ENCODE measurements at places on chromosomes 2 and 18.
A peak's percentile ranks its signal among the peaks of the same experiment; 100 is the strongest.

DNA sequence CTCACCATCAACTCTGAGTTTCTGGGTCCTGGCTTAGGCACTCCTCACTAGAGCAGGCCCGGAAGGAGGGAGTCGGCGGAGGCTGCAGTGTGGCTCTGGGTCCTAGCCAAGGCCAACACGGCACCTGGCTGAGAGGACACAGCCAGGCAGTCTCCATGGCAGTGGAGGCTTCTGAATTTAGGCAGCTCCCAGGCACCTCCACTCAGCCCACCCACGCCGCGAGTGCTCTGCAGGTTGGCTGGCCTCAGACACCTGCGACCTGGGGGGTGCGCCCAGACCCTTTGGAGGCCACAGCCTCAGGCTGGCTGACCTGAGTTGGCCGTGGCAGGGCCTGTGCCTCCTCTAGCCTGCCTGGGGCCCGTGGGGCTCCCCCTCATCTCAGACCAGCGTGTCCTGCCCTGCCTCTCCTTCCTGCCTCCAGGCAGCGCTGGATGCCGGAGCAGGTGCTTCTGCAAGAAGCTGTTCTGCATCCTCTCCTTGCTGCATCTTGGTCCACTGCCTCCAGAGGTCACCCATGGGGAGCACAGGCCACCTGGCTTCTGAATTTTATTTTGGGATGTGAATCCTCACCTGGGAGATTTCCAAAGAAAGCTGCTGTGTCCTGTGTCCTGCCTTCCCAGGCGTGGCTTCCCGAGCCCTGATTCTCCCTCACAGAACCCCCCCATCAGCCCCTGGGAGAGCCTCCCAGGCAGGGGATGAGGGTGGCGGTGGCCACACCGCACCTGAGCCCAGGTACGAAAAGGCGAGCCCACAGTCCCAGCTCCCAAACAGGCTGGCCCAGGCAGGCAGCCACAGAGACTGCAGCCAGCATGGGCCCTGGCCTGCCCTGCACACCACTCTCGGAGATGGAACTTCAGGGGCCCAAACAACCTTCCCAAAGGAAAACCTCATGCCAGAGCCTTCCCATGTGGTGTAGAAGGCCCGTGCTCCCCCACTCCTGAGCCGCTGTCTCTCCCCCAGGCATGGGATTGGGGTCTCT, 23.4 kb downstream of the AQP12A start:
- no peak for DNase-seq

GRCh38 chr2:197804758-197805714, 643 bp downstream of the PLCL1 start:
- DNase-seq: peak; percentile 37

DNA sequence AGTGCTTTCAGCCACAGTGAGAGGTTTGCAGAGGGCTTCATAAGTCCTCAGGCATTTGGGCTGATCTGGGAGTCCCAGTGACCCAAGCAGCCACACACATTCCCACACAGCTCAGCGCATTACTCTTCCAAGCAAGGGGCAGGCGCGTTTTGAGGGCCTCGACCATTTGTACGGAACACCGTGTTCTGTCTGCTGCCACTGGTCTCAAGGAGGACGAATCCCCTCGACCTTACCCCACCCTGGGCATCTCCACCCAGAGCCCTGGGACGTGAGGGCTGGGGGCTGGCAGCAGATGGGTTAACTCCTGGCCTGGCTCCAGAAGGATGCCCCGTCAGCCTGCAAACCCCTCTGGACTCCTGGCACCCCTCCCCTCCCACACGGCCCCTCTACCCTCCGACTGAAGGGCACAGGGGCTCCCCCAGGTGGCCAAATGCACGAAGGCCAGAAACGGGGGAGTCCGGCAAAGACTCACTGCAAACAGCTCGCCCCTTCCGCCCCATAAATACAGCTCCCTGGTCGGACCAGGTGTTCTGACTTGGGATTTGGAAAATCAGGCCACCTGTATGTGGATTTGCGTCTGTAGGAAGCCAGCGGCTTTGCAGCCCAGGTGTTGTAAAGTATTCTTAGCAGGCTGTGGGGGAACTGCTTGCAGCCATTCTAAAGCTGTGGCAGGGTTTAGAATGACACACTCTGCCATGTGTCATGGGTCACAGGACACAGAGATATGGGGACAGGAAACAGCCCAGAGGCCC, 33.6 kb upstream of the PTMA start:
- peak; percentile 51 for DNase-seq

- no peak for DNase-seq
Observed at GRCh38 chr2:173357346-173357745, 2.7 kb downstream of the CDCA7 start.

DNA sequence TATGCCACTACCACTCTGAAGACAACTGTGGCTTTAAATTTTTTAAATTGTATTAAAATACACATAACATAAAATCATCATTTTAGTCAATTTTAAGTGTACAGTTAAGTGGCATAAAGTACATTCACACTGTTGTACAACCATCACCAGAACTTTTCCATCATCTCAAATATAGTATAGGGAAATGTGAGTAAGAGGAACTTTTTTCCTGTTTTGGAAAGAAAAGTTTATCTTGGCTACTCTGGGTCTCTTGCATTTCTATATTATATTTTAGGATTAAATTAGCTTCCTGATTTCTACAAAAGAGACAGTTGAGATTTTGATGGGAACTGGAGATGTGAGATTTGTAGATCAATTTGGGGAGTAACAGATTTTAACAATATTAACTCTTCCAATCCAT, 3.3 kb downstream of the TPGS2 start:
- DNase-seq: no peak

DNA sequence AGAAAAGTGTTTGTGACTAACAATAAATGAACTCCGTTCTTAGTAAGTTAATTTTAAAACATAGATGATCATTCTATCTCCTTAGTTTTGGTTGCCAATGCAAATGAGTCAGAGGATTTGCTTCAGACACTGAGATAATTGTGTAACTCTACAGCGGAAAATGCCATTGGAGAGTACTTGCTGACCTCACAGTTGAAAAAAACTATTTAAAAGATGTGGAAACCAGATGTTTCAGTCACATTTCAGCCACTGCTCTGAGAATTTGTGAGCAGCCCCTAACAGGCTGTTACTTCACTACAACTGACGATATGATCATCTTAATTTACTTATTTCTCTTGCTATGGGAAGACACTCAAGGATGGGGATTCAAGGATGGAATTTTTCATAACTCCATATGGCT, at the start of gene TNFAIP6:
TSS of gene TNFAIP6 (plus strand) at position 234 of the 400 bp plus-strand sequence. CDS start at position 309, 75 bp downstream.
- no peak for DNase-seq
